A549 treated with CpdA at 1 μM for 4 hours (cell line): ENCODE measurements at places on chromosomes 6 and 20. TPM values are rescaled to one million over a fixed set of nuclear protein-coding genes. Genes with fewer than 3 reads are reported as not detected.

FHL5 gene
- total RNA-seq, result not detected in 5 replicates

MACROD2 gene
- total RNA-seq, result 0.50 to 1.1 TPM (median 0.79 TPM) in 5 replicates

TFAP2C gene
- 12.8 to 17.1 TPM (median 15.8 TPM) in 5 replicates for total RNA-seq

UST gene
- 2.3 to 3.2 TPM (median 2.6 TPM) in 5 replicates for total RNA-seq

TMEM170B gene
- total RNA-seq, result 0.73 to 1.0 TPM (median 0.85 TPM) in 5 replicates

LBP gene
- 0.72 to 1.5 TPM (median 0.99 TPM) in 5 replicates for total RNA-seq

TMEM200A gene
- total RNA-seq, result 0.03 to 0.07 TPM (median 0.07 TPM) in 4 of 5 replicates, not detected in the other

SYNDIG1 gene
- 1.5 to 2.2 TPM (median 2.0 TPM) in 5 replicates for total RNA-seq

BPIFA1 gene
- total RNA-seq, result not detected in 5 replicates

SLC17A2 gene
- total RNA-seq, result not detected in 5 replicates

RIPOR2 gene
- total RNA-seq, result 0.07 TPM in 1 of 5 replicates, not detected in the others

TAGAP gene
- not detected in 5 replicates for total RNA-seq

CTCFL gene
- total RNA-seq, result 0.12 TPM in 1 of 5 replicates, not detected in the others

TMEM244 gene
- not detected in 5 replicates for total RNA-seq

QRSL1 gene
- 6.9 to 8.3 TPM (median 7.7 TPM) in 5 replicates for total RNA-seq

PSORS1C1 gene
- total RNA-seq, result 3.3 to 6.4 TPM (median 4.2 TPM) in 5 replicates

NKX2-2 gene
- not detected in 5 replicates for total RNA-seq

ZNF165 gene
- total RNA-seq, result 1.1 to 1.4 TPM (median 1.3 TPM) in 5 replicates

ISM1 gene
- total RNA-seq, result 0.10 to 0.64 TPM (median 0.42 TPM) in 5 replicates

ACTL10 gene
- 0.02 TPM in 1 of 5 replicates, not detected in the others for total RNA-seq

SLC22A2 gene
- 0.02 to 0.09 TPM in 2 of 5 replicates, not detected in the others for total RNA-seq

PXDC1 gene
- 13.4 to 16.9 TPM (median 15.2 TPM) in 5 replicates for total RNA-seq

DLK2 gene
- total RNA-seq, result 2.7 to 7.1 TPM (median 5.8 TPM) in 5 replicates

CLDN20 gene
- total RNA-seq, result not detected in 5 replicates

PANK2 gene
- 51.9 to 59.5 TPM (median 53.8 TPM) in 5 replicates for total RNA-seq

IRF4 gene
- 0.08 to 0.30 TPM (median 0.14 TPM) in 5 replicates for total RNA-seq

CYP39A1 gene
- total RNA-seq, result 0.05 to 0.12 TPM (median 0.06 TPM) in 3 of 5 replicates, not detected in the others

EPB41L1 gene
- total RNA-seq, result 52.6 to 63.3 TPM (median 62.2 TPM) in 5 replicates

TP53TG5 gene
- not detected in 5 replicates for total RNA-seq

TSBP1 gene
- total RNA-seq, result not detected in 5 replicates

SOX12 gene
- total RNA-seq, result 17.3 to 28.9 TPM (median 27.9 TPM) in 5 replicates

C6orf58 gene
- 0.14 to 0.21 TPM (median 0.21 TPM) in 3 of 5 replicates, not detected in the others for total RNA-seq

HAO1 gene
- total RNA-seq, result not detected in 5 replicates

POPDC3 gene
- 27.3 to 30.5 TPM (median 30.1 TPM) in 5 replicates for total RNA-seq

ACTR5 gene
- total RNA-seq, result 9.1 to 10.7 TPM (median 10.4 TPM) in 5 replicates

IBTK gene
- 34.0 to 49.7 TPM (median 40.8 TPM) in 5 replicates for total RNA-seq
